ENCODE measurements at places on chromosomes 1 and 21. TPM values are rescaled to one million over a fixed set of nuclear protein-coding genes. Genes with fewer than 3 reads are reported as not detected.

- H3K27ac ChIP-seq = no peak overlapping the region
- no peaks in the 10 kb centered on the region for H3K4me1 ChIP-seq
- no peak overlapping the region for H3K4me3 ChIP-seq
- no peak for DNase-seq
These were observed 23.2 kb downstream of the RUNX3 start for GRCh38 chr1:24906760-24907490.

DNA sequence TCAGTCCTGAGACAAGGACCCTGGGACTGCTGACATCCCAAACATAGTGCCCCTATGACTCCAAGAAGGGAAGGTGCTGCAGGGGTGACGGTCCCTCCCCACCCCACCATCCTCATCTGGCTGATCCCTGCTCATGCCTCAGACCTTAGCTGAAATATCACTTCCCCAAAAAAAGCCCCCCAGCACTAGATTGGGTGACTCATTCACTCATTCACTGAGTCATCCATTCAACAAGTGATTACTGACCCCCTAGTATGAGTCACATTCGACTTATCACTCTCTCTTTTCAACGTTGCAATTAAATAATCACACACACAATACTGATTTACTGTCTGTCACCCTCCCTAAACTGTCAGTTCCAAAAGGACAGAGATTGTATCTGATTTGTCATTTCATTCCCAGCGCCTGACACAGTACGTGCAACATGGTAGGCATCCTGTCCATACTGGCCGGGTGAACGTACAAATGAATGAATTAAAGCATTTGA, 48.6 kb downstream of the HIVEP3 start:
- no peak for DNase-seq
- H3K27me3 ChIP-seq = no peaks in the 10 kb centered on the region
- no peak overlapping the region for H3K4me3 ChIP-seq
- no peak overlapping the region for H3K27ac ChIP-seq
- no peaks in the 10 kb centered on the region for H3K36me3 ChIP-seq

Gene LCA5L
- 0.62 TPM for total RNA-seq

GRCh38 chr1:232655028-232655745, 25.3 kb upstream of the SIPA1L2 start:
- no peaks in the 10 kb centered on the region for H3K4me1 ChIP-seq
- no peak overlapping the region for H3K27ac ChIP-seq
- DNase-seq = no peak
- H3K36me3 ChIP-seq = no peaks in the 10 kb centered on the region
- no peak overlapping the region for H3K4me3 ChIP-seq

DNA sequence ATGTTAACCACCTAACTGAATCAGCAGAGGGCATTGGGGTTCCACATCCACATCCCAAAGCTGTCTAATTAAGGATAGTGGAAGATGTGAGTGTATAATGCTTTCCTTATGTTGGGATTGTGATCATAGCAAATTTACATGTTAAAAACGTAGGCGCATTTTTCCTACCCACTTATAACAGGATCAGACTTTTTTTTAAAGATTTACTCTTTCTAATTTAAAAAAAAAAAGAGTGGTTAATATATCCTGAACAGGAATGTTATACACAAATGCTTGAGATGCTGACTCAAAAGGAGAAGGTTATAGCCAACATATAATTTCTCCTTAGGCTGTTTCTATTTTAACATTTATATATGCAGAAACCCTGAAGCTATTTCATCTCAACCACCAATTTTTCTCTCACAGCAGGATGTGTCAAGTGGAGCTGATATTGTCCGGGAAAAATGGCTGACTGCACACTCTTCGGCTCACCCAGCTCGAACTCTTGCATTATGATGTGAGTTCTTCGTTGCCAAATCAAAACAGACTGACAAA, 40.3 kb downstream of the RGS5 start:
- H3K4me3 ChIP-seq = no peak overlapping the region
- H3K27me3 ChIP-seq = no peaks in the 10 kb centered on the region
- DNase-seq = no peak
- no peaks in the 10 kb centered on the region for H3K36me3 ChIP-seq

Gene DENND2C
- total RNA-seq = 0.87 TPM

DNA sequence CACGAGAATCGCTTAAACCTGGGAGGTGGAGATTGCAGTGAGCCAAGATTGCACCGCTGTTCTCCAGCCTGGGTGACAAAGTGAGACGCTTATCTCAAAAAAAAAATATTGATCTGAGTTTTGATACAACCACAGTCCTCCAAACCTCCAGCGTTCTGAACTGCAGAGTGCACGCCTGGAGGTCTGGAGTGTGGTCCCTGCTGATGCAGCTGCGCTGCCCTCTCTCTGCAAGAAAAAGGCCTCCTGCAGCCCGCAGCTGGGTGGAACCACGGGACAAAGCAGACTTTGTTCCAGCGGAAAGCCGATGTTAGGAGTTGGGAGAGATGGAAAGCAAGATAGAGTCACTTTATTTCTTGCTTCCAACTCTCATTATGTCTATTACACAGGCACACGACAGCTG, 144.9 kb upstream of the SOD1 start:
- H3K4me1 ChIP-seq = peaks cover 7% of the 10 kb centered on the region
- no peaks in the 10 kb centered on the region for H3K27me3 ChIP-seq
- no peak overlapping the region for H3K4me3 ChIP-seq
- no peak overlapping the region for H3K27ac ChIP-seq

DNA sequence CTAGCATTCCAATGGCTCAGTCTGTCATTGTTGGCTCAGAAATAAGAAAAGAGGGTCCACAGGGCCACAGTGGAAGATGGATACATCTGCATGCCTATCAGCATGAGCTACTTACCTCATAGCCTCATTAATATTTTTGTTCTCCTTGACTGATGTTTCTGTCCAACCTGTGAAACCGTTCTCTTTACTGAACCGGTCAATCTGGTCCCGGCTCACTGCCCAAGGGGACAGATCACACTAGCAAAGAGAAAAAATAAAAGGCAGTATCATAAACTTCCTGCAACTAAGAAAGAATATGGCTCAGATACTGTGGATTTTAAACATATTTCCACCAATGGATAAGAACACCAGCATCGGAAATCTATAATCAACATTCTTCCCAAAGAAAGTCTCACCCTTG, 4.7 kb downstream of the RAB29 start:
- no peaks in the 10 kb centered on the region for H3K27me3 ChIP-seq
- H3K36me3 ChIP-seq = peaks cover 3% of the 10 kb centered on the region
- H3K27ac ChIP-seq = no peak overlapping the region
- peaks cover 36% of the 10 kb centered on the region for H3K4me1 ChIP-seq

Gene PRDM2
- 432 TPM for total RNA-seq

GRCh38 chr1:82299056-82299455, 498.3 kb downstream of the ADGRL2 start:
- H3K4me3 ChIP-seq = no peak overlapping the region
- H3K27ac ChIP-seq = no peak overlapping the region
- no peaks in the 10 kb centered on the region for H3K27me3 ChIP-seq
- H3K36me3 ChIP-seq = no peaks in the 10 kb centered on the region

Gene C4BPB
- total RNA-seq = not detected

- H3K27me3 ChIP-seq = no peaks in the 10 kb centered on the region
- no peak overlapping the region for H3K27ac ChIP-seq
- no peak overlapping the region for H3K4me3 ChIP-seq
These were observed 633.7 kb downstream of the LRRIQ3 start for GRCh38 chr1:73564294-73564693.

DNA sequence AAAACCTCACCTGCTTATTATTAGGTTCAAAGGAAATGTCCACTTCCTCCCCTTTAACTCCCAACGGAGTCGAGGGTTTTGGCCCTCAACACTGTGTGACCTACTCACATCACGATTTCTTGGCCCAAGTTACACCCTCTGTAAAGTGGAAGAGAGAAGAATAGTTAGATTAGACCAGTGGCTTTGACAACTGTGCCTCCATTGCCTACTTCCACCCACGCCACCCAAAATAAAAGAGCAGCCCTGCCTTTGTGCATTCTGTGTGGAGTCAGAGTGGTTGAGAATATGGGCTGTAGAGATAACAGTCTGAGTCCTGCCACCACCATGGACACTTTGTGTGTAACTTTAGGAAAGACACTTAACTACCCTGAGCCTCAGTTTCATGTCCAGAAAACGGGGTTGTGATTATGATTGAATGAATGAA, 4.1 kb upstream of the HDGF start:
- H3K36me3 ChIP-seq = no peaks in the 10 kb centered on the region
- no peak overlapping the region for H3K27ac ChIP-seq
- H3K4me3 ChIP-seq = no peak overlapping the region
- no peaks in the 10 kb centered on the region for H3K27me3 ChIP-seq
- DNase-seq = no peak
- H3K4me1 ChIP-seq = peaks cover 12% of the 10 kb centered on the region

DNA sequence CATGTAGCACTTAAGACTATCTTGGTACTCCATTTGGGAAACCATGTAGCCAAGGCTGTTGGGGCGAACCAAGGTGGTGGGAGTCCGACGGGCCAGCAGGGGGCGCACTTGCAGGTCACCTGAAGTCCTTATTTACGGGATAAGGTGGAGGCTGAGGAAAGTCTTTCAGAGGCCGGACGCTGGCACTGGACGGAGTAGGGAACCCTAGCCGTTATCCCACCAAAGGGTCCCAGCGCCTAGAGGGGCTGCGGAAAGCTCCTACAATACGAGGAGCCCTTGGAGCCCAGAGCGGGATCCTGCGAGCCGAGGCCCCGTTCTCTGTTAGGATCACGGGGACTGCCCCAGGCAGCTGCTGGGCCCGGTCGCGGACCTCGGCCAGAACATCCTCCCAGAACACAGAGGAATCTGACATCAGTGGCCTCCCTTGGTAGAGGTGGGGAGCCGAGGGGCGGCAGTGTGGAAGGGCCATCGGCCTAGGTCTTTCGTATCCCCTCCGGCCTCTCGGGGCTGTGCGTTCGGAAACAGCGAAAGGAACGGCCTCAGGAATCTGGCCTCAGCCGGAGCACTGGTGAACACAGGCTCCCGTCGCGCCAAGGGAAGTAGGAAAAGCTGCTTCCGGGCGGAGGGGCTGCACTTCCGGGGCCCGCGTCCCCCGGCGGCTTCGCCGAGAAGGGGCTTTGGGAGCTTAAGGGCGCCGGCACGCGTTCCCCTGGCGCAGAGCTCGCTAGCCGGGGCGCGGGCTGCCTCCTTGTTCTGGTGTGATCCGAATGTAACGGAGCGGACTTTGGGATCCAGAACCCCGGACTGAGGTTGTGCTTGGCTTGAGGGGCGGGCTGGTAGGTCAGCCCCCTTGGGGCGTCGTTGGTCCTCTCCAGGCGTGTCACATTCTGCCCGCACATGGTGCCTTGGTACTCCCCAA, 29.9 kb upstream of the RPTN start:
- H3K27ac ChIP-seq = peak overlapping the region; percentile 11
- peak overlapping the region; percentile 59 for H3K4me3 ChIP-seq
- H3K27me3 ChIP-seq = peaks cover 18% of the 10 kb centered on the region
- H3K4me1 ChIP-seq = peaks cover 11% of the 10 kb centered on the region

- DNase-seq = no peak
- peaks cover 3% of the 10 kb centered on the region for H3K27me3 ChIP-seq
- H3K4me1 ChIP-seq = no peaks in the 10 kb centered on the region
- H3K27ac ChIP-seq = no peak overlapping the region
These were observed 98.4 kb downstream of the TTLL7 start for GRCh38 chr1:83900524-83900923.

DNA sequence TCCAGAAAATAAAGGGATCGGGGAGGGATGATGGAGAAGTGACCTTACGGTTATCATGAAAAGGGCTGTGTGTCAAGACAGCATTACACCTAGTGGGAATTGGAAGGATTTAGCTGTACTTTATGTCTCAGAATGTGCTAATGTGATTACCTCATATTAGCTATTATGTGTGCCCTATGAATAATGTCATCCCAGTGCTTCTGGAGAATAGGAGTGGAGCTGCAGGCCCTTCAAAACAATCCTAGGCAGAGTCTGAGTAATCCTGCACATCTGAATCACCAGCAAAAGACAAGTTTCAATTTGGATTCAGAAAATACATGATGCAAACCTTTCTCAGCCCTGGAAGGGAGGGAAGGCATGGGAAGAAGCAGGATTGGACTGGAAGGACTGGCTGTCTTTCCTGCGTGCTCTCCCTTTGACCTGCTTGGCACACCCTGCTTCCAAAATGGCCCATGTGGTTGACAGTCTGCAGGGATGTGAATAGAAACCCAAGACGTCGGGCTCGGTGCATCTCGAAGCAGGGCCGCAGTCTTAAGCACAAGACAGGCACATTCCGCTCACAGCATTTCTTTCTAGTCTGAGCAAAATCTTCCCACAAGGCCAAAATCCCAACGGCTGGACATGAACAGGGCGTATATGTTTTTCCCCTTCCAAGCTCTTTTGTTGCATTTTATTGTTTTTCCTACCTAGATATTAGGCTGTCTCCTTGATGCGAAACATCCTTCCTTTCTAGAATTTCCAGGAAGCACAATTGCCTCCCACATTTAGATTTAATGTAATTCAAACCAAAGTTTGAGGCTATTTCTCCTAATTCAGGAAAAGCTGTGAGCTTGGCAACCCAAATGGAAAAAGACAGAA, 54.3 kb upstream of the TARBP1 start:
- H3K4me3 ChIP-seq = no peak overlapping the region
- H3K4me1 ChIP-seq = peaks cover 5% of the 10 kb centered on the region
- no peaks in the 10 kb centered on the region for H3K27me3 ChIP-seq

Gene CCDC17
- total RNA-seq = 8.2 TPM

GRCh38 chr1:12697397-12697796, 18.5 kb upstream of the AADACL3 start:
- no peaks in the 10 kb centered on the region for H3K36me3 ChIP-seq
- no peak overlapping the region for H3K4me3 ChIP-seq
- no peak overlapping the region for H3K27ac ChIP-seq
- no peak for DNase-seq

Gene TEX38
- total RNA-seq = not detected

Gene PRAMEF13
- not detected for total RNA-seq

Gene CLDN8
- not detected for total RNA-seq

- H3K4me3 ChIP-seq = no peak overlapping the region
- DNase-seq = no peak
- H3K27me3 ChIP-seq = no peaks in the 10 kb centered on the region
- no peaks in the 10 kb centered on the region for H3K4me1 ChIP-seq
- no peak overlapping the region for H3K27ac ChIP-seq
- no peaks in the 10 kb centered on the region for H3K36me3 ChIP-seq
These were observed 681 bp upstream of the GPR61 start for GRCh38 chr1:109538827-109539555.

GRCh38 chr1:201888282-201889089, at the start of gene SHISA4:
TSS of gene SHISA4 (plus strand) at chr1:201888898. CDS start at chr1:201888995, 97 bp downstream.
- no peaks in the 10 kb centered on the region for H3K36me3 ChIP-seq
- peaks cover 28% of the 10 kb centered on the region for H3K4me1 ChIP-seq
- peak; percentile 27 for DNase-seq

Gene XCL1
- total RNA-seq = not detected

DNA sequence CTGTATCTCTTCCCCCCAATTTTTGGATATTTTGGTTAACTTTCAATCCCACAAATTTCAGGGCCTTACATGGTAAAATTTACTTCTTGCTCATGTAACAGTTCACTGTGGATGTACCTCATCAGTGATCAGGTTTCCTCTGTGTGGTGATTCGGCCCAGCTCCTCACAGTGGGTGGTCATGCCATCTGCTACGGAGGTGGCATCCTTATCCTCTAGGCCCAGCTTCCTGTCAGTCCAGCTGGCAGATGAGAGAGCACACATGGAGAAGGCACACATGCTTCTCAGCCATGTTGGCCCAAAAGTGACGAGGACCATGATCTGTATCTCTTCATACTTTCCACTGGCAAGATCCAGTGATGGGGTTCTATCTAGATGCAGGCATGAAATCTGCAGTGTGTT, 27.2 kb downstream of the PCBP3 start:
- H3K36me3 ChIP-seq = no peaks in the 10 kb centered on the region
- DNase-seq = no peak
- H3K4me3 ChIP-seq = no peak overlapping the region
- no peaks in the 10 kb centered on the region for H3K27me3 ChIP-seq
- H3K27ac ChIP-seq = no peak overlapping the region

Data from B cell (primary cell).